Smooth muscle cell of the coronary artery (primary cell): ENCODE measurements at places on chromosomes 1 and 21. TPM values are rescaled to one million over a fixed set of nuclear protein-coding genes. Genes with fewer than 3 reads are reported as not detected.

Gene RORC
- total RNA-seq: not detected in 2 replicates

Gene DFFB
- 4.1 and 6.8 TPM in 2 replicates for total RNA-seq

Gene THEMIS2
- 1.2 and 2.0 TPM in 2 replicates for total RNA-seq

Gene FMN2
- 10.6 and 29.3 TPM in 2 replicates for total RNA-seq

Gene FOXD3
- total RNA-seq: not detected in 2 replicates

Gene OR2G6
- not detected in 2 replicates for total RNA-seq

Gene LRRC52
- total RNA-seq: not detected in 2 replicates
